ENCODE measurements at places on chromosomes 7 and 10. TPM values are rescaled to one million over a fixed set of nuclear protein-coding genes. Genes with fewer than 3 reads are reported as not detected.

- DNase-seq = peak; percentile 77
Measured at GRCh38 chr10:61902445-61903220, 1.1 kb downstream of the ARID5B start.

GRCh38 chr7:97601931-97602457 is 129.9 kb upstream of the TAC1 start:
- DNase-seq = peak; percentile 17

- no peak for DNase-seq
Measured at GRCh38 chr7:135074531-135074930, 73.3 kb upstream of the TMEM140 start.

- no peak for DNase-seq
Measured at GRCh38 chr10:83312570-83312969, 826.7 kb upstream of the GHITM start.

DNA sequence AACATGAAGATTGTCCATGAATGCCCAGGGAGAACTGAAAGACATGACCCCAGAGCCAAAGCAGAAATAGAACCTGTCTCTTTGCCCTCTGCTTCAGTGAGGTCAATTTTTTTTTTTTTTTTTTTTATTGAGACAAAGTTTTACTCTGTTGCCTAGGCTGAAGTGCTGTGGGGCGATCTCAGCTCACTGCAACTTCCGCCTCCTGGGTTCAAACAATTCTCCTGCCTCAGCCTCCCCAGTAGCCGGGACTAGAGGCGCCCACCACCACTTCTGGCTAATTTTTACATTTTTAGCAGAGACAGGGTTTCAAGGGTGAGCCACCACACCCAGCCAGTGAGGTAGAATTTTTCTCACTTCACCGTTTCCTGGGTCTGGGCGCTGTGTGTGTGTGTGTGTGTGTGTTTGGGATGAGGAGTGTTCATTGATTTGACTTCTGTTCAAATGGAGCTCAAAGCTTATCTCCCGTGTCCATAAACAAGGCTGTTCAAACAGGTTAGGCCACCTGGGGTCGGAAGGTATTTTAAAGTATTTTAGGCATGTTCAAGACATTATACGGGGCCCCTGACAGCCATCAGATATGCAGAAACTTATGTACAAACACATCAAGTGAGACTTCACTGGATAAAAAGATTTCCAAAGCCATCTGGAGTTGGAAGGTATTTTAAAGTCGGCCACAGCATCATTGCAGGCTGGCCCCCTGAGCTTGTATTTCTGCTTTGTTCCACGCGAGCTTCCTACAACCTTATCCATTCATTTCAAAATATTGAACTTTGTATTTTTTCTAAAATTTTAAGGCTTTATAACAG is 93.8 kb downstream of the MAP3K8 start:
- no peak for DNase-seq

- DNase-seq = no peak
Measured at GRCh38 chr7:136012238-136012637, 35.1 kb upstream of the MTPN start.

DNA sequence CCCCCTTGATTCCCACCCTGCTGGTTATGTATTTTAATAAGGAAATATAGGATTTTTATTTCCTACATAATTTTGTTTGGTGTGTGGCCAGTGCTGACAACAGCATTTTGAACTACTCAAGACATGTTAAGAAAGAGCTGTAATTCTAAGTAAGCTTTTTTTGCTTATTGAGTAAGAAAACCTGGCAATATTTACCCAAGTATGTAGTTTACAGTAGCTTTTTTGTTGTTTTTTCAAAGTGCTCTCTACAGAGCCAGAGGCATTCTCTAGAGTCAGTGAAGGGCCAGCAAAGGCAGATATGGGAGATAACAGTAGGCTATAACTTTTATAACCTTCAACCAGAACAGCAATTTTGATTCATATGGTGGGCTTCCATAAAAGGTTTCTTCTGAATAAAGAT is 63.2 kb upstream of the TMEM168 start:
- no peak for DNase-seq

- DNase-seq = peak; percentile 12
Measured at GRCh38 chr7:158975526-158976467, 119.4 kb downstream of the DYNC2I1 start.

- DNase-seq = no peak
Measured at GRCh38 chr7:66549466-66549865, 79.2 kb upstream of the KCTD7 start.

DNA sequence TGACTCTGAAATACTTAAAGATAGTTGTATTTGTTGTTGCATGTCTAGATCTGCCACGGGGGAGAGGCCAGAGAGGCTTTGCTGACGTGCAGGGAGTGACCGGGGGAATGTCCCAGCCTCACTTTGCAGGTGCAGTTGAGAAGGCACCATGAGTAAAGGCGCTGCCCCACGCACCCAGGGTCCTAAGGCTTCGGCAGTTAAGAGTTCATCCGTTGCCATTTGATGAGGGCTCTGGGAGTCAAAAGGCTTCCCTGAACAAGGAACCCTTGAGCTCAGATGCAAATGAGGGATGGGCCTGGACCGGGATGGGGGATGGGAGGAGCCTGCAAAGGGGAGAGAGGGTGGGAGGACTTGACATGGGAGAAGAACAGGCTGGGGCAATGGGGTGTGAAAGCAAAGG is 20.4 kb downstream of the PPP2R2D start:
- DNase-seq = no peak

- DNase-seq = no peak
Measured at GRCh38 chr10:56317603-56318002, 43.5 kb downstream of the ZWINT start.

DNA sequence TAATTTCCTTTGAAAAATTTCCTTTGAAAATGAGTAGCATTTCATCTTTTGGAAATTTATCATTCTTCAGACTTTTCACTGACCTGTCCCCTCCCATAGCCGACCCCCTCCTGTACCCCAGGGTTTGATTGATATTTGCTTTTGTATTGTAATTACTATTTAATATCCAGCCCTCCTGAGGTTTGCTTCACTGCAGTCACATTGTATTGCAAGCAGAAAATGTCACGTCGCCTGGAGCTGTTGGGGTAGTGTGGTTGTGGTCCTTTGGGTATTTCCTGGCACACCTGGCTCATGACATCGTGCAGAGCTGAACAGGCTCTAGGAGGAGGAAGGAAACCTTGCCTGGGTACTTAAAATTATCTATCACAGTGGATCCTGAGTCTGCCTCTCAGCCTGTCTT is 116.1 kb downstream of the INSYN2A start:
- DNase-seq = no peak

DNA sequence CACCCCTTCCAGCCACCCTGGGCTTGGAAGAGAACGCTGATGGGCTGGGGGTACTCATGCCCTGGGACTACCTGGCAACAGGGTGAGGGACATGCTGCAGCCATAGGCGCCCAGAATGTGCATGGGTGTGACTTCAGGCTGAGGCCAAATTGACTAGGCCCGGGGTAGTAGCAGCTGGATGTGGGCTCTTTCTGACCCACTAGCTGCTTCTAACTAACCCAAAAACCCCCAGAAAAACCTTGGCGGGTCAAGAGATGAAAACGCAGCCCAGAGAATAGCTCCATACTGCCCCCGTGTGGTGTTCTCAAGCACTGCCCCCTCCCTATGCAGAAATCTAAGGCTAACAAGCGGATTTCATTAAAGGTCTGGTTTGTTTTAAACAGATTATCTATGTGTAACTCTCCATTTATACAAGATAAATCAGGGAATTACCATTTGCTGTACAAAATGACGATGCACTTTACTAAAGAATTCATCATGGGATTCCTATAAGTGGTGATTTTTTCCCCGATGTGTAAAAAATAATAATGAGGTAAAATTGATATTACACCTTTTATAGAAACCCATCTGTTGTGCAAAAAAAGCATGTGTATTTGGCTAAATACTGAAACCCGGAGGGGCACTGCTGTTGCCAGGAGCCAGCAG is 4.2 kb downstream of the SMARCD3 start:
- DNase-seq = no peak

DNA sequence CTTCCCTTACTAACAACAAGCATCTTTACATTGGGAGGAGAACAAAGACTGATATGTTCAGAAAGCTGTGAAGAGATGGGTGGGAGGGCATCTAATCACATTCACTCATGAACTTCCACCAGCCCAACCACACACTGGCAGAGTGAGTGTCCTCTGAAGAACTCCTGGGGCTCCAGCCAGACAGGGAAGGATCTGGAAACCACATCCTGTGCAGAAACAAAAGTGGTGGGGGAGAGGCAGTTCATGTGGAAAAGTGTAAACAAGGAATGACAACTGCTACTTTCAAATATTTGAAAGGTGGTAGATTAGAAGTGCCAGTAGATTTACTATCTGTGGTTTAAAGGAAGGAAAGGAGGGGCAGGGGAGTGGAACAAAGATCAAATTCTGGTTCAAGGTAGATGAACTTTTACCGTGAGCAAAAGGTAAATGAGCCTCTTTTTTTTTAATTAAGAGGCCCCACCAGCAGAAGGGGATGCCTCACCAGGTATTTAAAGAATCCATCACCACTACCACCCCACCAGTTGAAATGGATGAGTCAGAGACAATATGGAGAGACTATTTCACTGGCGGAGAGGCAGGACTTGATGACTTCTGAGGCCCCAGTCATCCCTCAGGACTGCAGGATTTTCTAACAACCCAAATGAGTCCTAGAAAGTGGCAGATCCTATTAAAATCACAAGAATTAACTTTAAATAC is 34.5 kb downstream of the GOT1 start:
- peak; percentile 96 for DNase-seq

DNA sequence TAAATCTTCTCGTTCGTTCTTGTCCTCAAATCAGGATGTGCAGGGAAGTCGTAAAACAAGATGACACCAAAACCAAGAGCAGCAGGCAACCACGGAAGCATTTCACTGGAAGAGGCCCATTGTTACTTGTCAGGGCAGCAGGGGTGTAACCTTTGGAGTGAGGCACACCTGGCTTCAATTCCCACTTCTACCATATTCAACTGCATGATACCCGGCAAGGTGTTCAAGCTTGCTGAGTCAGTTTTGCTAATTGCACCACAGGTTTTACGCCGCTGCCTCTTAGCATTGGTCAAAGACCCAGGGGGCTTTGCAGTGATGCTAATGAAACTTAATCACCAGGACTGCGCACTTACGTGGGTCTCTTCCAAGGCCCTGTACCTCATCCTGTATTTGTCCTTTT is 50.0 kb upstream of the PTER start:
- no peak for DNase-seq

GRCh38 chr7:98995111-98995510 is 116.8 kb downstream of the TRRAP start:
- no peak for DNase-seq

GRCh38 chr10:107826171-107826570 is 661.7 kb upstream of the SORCS1 start:
- no peak for DNase-seq

GRCh38 chr10:132617737-132618052 is 80.1 kb downstream of the INPP5A start:
- no peak for DNase-seq

GRCh38 chr7:3321745-3322144 is 20.7 kb downstream of the SDK1 start:
- no peak for DNase-seq

- DNase-seq = peak; percentile 55
Measured at GRCh38 chr10:75532253-75532924, 101.0 kb downstream of the LRMDA start.

DNA sequence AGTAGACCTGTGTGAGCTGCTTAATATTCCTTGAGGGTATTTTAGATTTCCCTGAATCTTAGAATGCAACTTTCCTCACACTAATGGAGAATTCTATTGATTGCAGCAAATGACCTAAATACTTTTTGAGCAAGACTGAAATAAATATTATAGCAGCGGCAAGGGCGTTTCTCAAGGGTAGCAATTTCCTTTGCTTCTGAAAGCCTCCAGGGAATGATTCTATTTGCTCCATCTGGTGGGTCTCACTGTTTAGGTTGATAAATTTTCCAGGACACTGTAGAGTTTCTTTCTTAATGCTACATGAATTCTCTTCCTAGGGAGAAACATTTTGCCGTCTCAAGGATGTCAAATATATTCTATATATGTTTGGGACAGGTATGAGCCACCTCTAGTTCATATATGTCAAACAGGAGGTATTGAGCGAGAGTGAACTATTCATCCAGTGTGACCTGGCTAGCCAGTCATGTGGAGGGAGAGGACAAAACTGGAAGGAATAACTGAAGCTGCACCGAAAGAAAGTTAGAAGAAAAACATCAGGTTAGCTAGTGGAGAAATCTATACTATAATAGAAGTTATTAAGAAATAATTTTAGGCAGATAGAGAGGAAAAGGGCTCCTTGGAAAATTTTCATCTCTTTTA is 57.9 kb upstream of the FZD8 start:
- DNase-seq = no peak

DNA sequence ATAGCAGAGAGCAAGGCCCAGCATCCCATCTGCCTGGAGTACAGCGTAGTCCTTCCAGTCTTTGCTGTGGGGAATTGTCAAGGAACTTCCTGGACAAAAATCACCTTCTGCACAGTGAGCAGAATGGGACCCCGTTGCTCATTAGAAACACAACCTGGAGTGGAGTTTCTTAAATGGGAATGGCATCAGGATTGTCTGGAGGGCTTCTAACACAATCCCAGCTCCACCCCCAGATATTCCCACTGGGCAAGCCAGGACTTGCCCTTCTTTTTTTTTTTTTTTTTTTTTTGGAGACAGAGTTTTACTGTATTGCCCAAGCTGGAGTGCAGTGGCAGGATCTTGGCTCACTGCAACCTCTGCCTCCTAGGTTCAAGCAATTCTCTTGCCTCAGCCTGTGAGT is 356.4 kb downstream of the GALNT17 start:
- peak; percentile 16 for DNase-seq

- no peak for DNase-seq
Measured at GRCh38 chr10:21604651-21605050, 70.6 kb downstream of the MLLT10 start.

DNA sequence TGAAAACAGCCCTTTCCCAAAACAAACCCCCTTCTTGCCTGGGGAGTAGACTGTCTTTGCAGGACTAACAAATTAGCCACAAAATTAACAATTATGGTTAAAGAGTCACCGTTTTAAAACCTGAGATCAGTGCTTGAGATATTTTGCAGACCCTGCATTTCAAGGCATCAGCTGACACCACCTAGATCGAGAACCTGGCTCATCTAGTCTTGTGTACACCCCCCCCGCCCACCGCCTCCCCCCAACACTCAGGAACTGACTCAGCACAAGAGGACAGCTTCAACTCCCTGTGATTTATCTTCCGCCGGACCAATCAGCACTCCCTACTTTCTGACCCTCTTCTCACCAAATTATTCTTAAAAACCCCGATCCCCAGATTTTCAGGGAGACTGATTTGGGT is 737.1 kb downstream of the PHTF2 start:
- DNase-seq = no peak

GRCh38 chr10:69574571-69574978 is 1.4 kb upstream of the NEUROG3 start:
- peak; percentile 2 for DNase-seq

UBTD1 gene
- 23.3 TPM for total RNA-seq

CUBN gene
- total RNA-seq = 0.34 TPM

AKR1C1 gene
- total RNA-seq = 7,564 TPM

ATG9B gene
- total RNA-seq = 0.68 TPM

SRRM3 gene
- total RNA-seq = 1.1 TPM

TAS2R41 gene
- not detected for total RNA-seq

PTPRZ1 gene
- not detected for total RNA-seq

CSGALNACT2 gene
- total RNA-seq = 9.0 TPM

FAM25G gene
- total RNA-seq = not detected

LIPK gene
- total RNA-seq = not detected

SYNPO2L gene
- total RNA-seq = not detected

HPSE2 gene
- total RNA-seq = not detected

TRPV5 gene
- total RNA-seq = not detected

ZNF736 gene
- total RNA-seq = 3.1 TPM

FRAT2 gene
- total RNA-seq = 9.1 TPM

PYROXD2 gene
- total RNA-seq = 7.1 TPM

FAM237B gene
- total RNA-seq = not detected

CDC14C gene
- total RNA-seq = not detected

IFIT3 gene
- 11.3 TPM for total RNA-seq

AHR gene
- total RNA-seq = 36.1 TPM

Measured in Caki2 (cell line).